Stimulated activated CD4-positive, alpha-beta T cell treated with anti-CD3 and anti-CD28 coated beads, Interleukin-1b, Interleukin-23, amount 100 ng/mL, for 24 hours (primary cell): ENCODE measurements at places on chromosomes 6 and 20.

GRCh38 chr6:152701863-152702401, 4.2 kb downstream of the MYCT1 start:
- no peak for DNase-seq

DNA sequence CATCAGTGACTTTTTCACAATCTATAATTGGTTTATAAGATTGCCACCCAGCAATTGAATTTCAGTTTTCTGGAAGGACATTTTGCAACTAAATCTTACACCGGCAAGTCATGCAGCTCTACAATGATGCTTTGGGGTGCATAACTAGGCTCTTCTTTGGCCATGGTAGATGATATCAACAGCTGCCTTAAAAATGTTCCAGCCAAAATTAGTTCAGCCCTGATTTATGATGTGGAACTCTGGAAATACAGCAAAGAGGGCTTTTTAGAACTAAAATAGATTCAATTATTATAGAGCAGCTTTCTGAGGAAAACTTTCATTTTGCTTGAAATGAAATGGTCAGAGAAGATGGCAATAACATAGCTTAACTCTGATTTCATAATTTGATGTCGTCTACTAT, 18.4 kb upstream of the MCM9 start:
- DNase-seq, result no peak

GRCh38 chr6:168950858-168951214, 302.8 kb downstream of the THBS2 start:
- DNase-seq, result no peak

- peak; percentile 67 for DNase-seq
These were observed 599 bp downstream of the EPM2A start for GRCh38 chr6:145734486-145735355.

DNA sequence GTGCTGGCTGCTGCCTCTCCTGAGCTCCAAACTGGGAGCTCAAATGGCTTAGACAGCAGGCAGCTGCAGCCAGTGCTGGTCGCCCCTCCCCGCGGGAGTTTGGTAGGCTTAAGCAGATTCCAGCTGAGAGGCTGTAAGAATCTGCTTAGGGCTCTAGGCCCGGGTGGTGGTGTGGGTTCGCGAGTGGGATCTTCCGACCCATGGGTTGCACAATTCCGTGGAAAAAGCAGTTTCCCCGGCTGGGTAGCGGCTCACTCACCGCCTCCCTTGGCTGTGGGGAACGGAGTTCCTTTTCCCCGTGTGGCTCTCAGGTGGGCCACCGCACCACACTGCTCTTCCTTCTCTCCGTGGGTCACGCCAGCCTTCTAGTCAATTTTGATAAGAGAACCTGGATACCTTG, 232.5 kb downstream of the PKHD1 start:
- no peak for DNase-seq

- DNase-seq, result no peak
These were observed 62.4 kb downstream of the AGPAT4 start for GRCh38 chr6:161211380-161212035.

DNA sequence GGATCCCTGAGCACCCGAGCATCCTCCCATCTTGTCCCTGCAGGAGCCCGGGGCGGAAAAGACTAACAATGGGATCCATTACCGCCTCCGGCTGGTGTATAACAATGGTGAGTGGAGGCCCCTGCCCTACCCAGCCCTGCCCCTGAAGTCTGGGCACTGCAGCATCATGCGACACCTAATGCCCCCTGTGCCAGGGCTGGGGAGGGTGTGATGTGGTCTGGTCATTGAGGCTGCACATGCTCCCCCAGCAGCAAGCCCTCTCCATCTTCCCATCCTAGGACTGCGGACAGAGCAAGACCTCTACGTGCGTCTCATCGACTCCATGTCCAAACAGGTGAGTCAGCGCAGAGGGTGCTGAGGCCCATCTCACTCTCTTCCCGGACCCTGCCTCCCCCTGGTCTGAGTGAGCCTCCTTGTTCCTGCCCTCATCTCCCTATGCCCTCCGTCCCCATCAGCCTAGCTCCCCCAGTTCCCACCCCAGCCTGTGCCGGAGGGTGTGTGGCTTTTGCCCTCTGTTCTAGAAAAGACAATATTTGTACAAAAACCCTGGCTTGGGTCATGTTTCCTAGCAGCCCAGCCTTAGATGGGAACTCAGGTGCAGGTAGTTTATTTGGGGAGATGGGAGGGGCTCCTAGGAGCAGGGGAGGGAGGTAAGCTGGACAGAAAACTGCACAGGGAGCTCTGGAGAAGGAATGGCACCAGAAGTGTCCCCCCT, 13.5 kb downstream of the EBF4 start:
- DNase-seq, result no peak

DNA sequence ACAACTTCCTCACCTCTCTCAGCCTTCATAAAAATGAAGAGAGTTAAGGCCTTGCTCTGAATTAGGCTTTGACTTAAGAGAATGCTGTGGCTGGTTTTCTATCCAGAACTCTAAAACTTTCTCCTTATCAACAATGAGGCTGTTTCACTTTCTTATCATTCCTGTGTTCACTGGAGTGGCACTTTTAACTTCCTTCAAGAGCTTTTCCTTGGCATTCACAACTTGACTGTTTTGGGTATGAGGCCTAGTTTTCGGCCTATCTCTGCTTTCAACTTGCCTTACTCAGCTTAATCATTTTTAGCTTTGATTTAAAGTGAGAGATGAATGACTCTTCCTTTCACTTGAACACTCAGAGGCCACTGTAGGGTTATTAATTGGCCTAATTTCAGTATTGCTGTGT, 4.3 kb upstream of the LOC128125822 start:
- DNase-seq, result no peak

GRCh38 chr6:136895901-136896300, 26.2 kb upstream of the SLC35D3 start:
- DNase-seq, result no peak

GRCh38 chr6:16198061-16198705, 40.2 kb upstream of the GMPR start:
- no peak for DNase-seq

GRCh38 chr6:89242574-89243330, 25.6 kb upstream of the GABRR1 start:
- no peak for DNase-seq

- no peak for DNase-seq
These were observed 126.9 kb downstream of the DHX35 start for GRCh38 chr20:39089029-39089428.

DNA sequence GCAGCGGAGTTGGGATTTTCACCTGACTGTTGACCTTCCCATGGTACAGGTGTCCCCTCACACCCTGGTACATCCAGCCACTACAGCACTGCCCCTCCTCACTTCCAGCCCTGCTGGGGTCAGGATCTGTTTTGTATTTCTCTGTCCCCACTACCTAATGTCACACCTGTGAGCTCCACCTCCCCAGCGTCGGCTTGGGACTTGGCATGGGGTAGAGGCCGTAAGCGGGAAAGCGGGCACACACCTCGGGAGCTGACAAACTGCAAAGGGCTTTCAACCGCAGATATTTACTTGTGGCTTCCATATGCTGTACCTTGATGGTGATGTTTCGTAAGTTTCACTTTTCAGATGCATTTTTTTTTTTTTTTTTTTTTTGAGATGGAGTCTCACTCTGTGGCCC, 5.4 kb upstream of the CCN5 start:
- DNase-seq, result no peak

- DNase-seq, result no peak
These were observed 58.5 kb downstream of the ANKS1A start for GRCh38 chr6:34947561-34947960.

DNA sequence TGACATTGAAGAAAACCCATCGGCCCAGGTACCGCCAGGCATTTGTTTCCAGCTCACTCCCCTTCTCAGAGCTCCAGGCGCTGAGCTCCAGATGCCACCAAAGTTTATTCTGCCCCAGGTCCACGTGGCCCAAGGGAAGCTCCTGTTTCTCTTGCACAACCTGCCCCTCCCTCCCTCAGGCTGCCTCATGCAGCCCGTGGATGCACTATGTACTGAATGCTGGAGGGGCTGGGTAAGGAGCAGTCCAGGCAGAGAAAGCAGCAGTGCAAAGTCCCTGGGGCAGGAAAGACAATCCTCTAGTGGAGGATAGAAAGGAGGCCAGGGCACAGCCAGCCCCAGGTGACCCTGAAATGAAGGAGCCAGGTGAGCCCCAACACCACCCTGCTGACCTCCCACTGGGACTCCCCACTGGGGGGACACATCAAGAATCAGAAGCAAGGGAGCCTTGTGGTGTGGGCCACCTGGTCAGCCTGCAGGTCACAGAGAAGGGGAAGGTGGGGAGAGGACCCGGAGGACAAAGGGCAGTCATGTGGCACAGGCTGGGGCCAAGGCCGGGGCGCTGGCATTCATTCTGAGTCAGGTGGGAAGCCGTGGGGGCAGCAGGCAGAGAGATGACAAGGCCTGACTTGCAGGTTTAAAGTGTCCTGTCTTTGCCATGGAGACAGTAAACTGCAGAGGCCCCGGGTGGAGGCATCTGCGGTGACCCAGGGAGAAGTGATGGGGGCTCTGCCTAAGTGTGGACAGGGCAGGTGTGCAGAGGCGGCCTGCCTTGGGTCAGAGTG, 230.1 kb downstream of the PREX1 start:
- no peak for DNase-seq

GRCh38 chr20:45297786-45298497, 8.7 kb upstream of the RBPJL start:
- DNase-seq, result no peak

DNA sequence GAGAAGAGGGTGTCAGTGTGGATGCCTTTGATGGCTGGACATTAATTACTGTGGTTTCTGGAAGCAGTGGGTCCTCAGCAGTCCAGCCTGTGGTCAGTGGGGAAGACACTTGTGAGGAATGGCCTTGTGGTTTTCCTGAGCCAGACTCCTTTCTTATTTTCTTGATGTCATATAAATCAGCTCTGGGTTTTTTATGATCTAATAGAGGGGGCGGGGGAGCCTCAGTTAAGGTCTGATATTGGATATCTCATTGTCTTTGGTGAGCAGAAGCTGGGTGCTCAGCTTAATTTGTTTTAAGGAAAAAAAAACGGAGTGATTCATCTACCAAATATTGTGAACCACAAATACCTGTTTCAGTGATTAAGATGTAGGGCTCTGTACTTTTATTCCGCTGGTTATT, 62.1 kb downstream of the OTOR start:
- DNase-seq, result no peak

DNA sequence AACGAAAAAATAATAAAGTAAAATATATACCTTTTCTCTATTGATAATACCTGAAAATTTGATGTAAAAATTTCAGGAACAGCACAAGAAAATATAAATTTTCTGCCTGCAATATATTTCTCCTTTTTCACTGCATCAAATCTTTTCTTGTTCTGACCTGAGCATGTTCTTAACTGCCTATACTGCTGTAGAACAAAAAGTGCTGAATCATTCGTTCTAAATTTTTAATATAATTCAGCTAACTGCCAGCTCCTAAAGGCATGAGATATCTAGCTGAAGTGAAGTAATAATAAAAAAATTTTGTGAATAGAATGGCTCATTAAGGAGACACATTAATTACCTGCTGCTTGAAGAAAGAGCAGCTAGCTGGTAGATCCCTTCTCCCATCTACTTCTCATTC, 188.6 kb upstream of the FKBP1C start:
- DNase-seq, result no peak

- no peak for DNase-seq
These were observed 58.7 kb downstream of the ARHGAP18 start for GRCh38 chr6:129651291-129651691.

DNA sequence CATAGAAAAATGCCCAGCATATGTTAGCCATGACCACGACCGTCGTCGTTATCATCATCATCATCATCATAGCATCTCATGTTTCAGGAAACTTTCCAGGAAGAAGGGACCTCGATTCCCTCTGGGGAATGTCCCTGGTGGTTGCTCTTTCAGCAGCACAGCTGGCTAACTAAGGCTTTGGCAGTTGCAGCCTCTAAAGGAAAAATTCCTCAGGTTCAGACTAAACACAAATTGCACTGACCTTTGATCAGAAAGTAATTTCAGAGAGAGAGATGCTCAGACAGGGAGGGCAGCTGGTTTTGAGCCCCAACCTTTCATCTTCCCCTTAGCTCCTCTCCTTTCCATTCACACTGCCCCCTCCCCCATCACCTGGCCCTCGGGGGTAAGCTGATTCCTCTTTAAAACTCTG, 5.6 kb upstream of the CFB start:
- no peak for DNase-seq

DNA sequence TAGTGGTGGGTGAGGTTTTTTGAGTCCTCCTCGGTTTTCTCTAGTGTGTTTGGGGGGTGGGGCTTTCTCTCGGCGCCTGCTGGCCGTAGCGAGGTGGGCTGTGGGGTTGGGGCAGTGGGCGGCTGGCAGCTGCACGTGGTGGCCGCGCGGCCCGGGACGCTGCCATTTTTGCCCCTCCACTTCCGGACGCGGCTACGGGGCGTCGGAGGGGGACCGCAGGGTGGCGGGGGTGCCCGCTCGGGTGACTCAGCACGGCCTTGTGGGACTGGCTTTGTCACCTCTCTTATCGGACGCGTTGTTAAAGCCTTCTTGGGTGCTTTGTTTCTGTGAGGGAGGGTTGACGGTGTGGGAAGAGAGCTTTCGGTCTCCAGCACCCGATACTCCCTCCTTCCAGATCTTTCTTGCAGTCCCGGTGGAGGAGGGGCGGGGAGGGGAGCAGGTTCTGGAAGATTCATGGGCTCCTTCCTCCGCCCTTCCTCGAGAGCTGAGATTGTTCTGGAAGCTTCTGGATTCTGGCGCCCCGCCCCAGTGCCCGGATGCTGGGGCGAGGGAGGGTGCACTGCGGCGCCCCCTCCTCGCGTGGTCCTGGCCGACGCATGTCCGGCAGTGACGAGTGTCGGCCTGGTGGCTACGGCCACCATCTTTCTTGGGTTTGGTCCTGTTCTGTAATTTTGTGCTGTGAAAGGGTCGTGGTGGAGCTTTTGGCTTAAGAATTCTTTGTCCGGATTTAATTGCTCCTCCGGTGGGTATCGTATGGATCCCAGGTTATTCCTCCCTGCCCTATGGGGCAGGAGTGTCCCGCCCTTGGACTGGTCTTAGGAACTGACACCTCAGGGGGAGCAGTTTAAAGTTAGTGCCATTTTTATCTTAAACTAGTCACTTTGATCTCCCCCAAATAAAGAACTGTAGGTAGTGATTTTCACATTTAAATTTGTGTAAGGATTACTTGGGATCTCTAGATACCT, 719 bp downstream of the HSP90AB1 start:
- peak; percentile 68 for DNase-seq

DNA sequence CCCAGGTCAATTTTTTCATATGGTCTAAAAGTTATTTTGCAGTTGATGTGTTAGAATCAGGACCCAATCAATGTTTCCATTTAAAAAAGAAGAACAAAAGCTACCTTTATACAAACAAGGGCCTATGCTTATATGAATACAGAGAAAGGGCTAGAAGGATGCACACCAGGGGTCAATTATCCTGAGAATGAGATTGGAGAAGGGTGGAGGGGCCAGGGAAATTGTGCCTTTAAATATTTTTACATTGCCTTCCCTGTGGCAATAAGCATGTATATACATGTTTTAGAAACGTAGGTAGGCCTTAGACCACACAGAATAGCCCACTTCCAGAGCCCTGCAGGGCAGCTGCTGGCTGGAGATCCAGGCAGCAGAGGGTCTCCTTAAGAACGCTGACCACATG, 12.7 kb downstream of the EXOC2 start:
- DNase-seq, result no peak

GRCh38 chr6:81485395-81485794, 267.1 kb downstream of the TENT5A start:
- DNase-seq, result no peak
